Kasumi-1 (cell line): ENCODE measurements at places on chromosomes 11 and 22.
A peak's percentile ranks its signal among the peaks of the same experiment; 100 is the strongest.

GRCh38 chr11:46278387-46279125, 1.1 kb downstream of the CREB3L1 start:
- no peak for DNase-seq

GRCh38 chr22:39233710-39234471, 10.9 kb downstream of the PDGFB start:
- DNase-seq = no peak

- DNase-seq = peak; percentile 15
Observed at GRCh38 chr22:30392661-30393321, 4.0 kb upstream of the SEC14L2 start.

GRCh38 chr11:28259177-28259843, 151.1 kb downstream of the METTL15 start:
- DNase-seq = no peak

GRCh38 chr11:46207270-46207669, 70.2 kb upstream of the CREB3L1 start:
- no peak for DNase-seq

DNA sequence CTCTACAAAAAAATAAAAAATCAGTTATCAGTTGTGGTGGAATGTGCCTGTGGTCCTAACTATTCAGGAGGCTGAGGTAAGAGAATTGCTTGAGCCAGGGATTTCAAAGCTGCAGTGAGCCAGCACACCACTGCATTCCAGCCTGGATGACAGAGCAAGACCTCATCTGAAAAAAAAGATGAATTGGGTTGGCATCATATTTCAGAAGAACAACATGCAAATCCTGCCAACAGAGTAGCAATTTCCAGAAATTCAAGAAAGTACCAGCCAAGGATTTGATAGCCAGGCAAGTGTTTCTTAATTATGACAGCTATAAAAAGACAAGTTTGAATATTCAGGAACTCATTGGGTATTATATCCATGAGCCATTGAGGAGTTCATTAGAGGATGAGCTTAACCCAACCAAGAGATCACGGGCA, 75.2 kb downstream of the USP47 start:
- DNase-seq = no peak
